BE2C (cell line): ENCODE measurements at places on chromosomes 2 and 18.

GRCh38 chr2:17792515-17792914, 23.7 kb upstream of the MSGN1 start:
- no peak for DNase-seq

DNA sequence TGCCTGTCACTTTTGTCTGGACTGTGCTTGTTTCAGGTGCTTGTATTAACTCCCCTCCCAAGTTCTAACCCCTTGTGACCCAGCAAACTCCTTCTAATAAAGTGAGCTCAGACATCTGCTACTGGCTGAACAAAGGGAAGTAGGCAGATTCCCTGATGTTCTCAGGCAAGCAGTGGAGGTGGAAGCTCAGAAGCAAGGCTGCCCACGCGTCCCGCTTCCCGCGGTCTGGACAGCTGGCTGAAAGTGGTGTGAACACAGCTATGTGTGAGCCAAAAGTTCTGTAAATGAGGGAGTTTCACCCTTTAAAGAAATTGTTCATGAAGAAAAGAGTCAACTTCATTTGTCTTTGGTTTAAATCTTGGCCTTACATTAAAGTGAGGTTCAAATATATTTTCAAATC, 40.0 kb downstream of the NAPG start:
- no peak for DNase-seq

DNA sequence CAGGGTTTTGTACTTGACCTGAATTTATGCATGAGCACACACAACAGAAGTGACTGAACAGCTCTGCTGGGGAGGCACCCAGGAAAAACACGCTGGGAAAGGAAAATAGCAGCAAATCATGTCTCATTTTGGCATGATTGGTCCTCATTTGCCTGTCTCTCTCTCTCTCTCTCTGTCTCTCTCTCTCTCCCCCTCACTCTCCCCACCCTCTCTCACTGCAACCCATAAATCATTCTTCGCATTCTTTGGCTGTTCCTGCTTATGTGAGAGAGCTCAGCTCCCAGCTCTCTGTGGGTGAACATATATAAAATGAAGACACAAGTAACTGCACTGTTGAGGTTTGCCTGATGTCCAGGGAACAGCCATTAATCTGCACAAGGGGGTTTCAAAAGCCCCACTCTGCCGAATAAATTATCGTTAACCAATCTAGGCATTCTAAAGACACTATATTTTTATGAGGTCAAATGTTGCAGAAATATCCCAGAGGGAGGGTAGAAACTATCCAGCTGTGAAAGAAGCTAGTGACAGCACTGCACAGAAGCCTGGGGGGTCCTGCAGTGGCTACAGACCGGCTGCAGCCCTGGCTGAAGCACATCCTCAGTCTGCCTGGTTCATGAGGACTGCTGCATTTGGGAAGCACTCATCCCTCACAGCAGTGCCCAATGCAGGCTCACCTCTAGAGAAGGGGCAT, 260.3 kb downstream of the AFF3 start:
- no peak for DNase-seq

GRCh38 chr2:54206596-54206995, 49.4 kb downstream of the TSPYL6 start:
- no peak for DNase-seq

DNA sequence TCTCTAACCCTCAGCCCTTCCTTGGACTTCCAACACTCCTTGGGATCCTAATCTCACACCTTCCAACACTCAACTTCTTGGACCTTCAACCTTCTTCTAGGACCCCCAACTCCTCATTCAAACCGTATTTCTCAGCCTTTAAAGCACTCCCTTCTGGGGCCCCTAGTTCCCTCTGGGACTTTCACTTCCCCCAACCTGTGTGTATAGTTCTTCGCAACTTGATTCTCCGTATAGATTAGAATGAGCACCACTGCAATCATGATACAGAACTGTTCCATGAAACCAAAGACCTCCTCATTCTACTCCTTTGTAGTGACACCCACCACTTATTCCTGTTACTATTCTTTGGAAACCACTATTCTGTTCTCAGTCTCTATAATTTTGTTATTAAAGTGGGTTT, 62.0 kb upstream of the NFU1 start:
- no peak for DNase-seq

GRCh38 chr18:55089610-55090009, 130.3 kb upstream of the CCDC68 start:
- DNase-seq = no peak

DNA sequence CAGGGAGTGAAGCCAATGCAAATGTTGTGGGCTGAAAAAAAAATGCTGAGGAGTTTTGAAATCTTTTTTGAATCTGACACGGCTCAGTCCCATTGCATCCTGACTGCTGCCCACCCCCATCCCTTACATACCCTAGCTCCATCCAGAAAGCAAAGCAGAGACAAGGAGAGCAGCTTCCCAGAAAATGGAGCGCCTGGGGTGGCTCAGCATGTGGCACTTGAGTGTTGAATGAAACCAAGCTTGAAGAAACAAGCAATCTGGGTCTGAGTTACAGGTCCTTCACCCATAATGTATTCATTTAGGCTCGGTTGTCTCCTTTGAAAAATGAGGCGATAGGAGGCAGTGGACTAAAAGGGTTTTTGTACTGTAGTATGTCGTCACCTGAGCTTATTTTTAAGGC, 244.2 kb upstream of the ACVR2A start:
- DNase-seq = no peak

- no peak for DNase-seq
Observed at GRCh38 chr2:28407131-28407975, 14.7 kb downstream of the FOSL2 start.

GRCh38 chr2:67572721-67573435, 175.7 kb downstream of the ETAA1 start:
- no peak for DNase-seq

DNA sequence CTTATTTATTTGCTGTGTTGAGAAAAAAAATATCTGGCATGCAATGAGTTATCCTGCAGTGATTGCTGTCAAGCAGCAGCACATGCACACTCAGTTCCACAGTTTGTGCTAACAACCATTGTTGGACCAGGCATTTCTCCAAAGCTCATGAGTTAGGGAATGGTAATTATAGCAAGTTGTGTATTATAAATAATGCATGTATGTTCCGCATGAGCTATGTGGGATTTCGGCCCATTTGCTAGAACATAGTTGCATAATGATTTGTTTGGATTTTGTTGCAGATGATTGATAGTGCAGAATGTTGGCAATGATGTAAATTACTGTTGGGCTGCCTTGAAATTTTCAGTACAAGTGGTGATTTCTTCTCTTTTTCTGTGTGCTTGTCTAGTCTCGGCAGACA, 10.7 kb downstream of the KCNJ3 start:
- no peak for DNase-seq

- DNase-seq = no peak
Observed at GRCh38 chr2:237920673-237921072, 46.1 kb upstream of the UBE2F start.

GRCh38 chr2:189232759-189233406, 53.3 kb upstream of the COL5A2 start:
- no peak for DNase-seq

GRCh38 chr18:8329186-8329771, 280.0 kb upstream of the RAB12 start:
- DNase-seq = no peak

DNA sequence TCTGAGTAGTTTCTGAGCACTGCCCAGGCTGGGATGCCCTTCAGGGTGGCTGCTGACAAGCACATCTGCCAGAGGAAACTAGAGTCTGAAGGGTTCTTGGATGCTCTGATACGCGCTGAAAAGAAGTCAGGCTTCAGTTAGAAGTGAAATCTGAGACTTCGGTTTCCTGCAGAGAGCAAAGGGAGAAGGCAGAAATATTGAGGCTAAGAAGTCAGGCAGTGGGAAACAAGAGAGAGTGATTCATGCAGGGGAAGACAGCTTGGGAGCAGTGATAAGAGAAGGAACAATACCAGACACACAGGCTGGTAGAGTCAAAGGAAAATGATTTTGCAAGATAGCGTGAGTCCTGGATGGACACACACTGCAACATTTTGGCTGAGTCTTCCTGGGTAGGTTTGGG, 51.0 kb upstream of the BOD1L2 start:
- no peak for DNase-seq

GRCh38 chr2:74052732-74053710, 68.3 kb downstream of the TET3 start:
- no peak for DNase-seq

- no peak for DNase-seq
Observed at GRCh38 chr2:221649051-221649775, 77.1 kb upstream of the EPHA4 start.

GRCh38 chr2:890791-891190, 59.9 kb upstream of the SNTG2 start:
- DNase-seq = no peak

DNA sequence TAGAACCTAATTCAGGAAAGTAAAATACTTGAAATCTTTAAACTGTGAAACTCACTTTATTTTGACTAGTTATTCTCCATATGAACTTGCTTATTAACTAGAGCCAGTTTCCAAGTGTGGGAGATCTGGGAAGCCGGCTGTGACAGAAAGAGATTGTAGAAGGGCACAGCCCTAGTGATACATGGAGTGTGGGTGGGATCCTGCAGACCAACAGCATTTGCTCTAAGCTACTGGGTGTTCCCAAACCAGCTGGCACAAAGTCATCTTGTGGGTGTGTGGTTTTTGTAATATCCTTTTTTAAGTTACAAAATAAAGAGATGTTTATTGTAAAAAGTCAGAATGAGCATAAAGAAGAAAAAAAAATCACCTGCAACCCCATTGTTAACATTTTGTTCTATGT, 3.4 kb downstream of the DUSP19 start:
- no peak for DNase-seq

DNA sequence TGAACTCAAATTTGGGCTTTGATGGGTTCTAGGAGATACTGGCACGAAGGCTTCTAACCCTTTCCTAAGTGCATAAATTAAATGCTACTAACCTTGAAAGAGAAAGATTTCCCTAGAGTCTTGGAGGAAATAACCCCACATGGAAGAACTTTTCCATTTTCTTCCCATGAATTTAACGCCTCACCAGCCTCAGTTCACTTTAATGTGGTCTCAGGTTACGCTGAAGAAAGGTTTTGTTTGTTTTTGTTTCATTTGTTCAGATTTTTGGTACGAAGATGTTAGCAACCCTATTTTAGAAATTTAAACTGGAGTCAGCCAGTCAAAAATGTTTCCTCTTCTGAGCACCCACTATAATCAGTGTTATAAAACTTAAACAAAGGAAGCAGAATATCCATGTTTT, 30.7 kb downstream of the METTL4 start:
- DNase-seq = no peak

- no peak for DNase-seq
Observed at GRCh38 chr2:241984658-241985057, 115.1 kb downstream of the RTP5 start.

GRCh38 chr2:9424447-9425164, 1.2 kb downstream of the CPSF3 start:
- no peak for DNase-seq

DNA sequence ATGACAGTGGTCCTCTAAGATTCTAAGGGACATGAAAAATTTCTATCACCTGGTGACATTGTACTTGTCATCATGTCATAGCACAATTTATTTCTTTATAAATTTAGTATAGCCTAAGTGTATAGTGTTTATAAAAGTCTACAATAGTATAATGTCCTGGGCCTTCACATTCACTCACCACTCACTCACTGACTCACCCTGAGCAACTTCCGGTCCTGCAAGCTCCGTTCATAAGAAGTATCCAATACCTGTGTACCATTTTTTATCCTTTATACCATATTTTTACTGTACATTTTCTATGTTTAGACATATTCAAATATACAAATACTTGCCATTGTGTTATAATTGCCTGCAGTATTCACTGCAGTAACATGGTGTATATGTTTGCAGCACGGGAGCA, 72.8 kb upstream of the DSEL start:
- DNase-seq = no peak

GRCh38 chr2:233912691-233913423, 4.3 kb upstream of the TRPM8 start:
- no peak for DNase-seq

DNA sequence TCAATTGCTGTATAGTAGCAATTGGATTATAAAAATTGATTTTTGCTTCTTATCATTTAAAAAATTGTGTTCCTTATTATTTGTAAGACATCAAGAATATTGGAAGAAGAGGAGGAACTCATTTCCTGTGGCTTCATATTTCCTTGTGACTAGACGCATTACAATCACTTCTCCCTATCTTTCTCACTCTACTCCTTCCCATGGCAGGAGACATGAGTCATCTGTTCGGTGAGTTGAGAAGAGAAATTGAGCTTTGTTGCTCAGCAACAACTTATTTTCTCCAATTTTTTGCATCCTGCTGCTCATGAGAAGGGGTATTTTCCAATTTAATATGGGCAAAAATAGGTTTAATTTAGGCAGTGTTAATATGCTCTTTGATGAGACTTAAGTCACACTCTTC, 1783.9 kb downstream of the SUCLG1 start:
- DNase-seq = no peak

- no peak for DNase-seq
Observed at GRCh38 chr2:86022661-86023365, 82.9 kb downstream of the POLR1A start.

DNA sequence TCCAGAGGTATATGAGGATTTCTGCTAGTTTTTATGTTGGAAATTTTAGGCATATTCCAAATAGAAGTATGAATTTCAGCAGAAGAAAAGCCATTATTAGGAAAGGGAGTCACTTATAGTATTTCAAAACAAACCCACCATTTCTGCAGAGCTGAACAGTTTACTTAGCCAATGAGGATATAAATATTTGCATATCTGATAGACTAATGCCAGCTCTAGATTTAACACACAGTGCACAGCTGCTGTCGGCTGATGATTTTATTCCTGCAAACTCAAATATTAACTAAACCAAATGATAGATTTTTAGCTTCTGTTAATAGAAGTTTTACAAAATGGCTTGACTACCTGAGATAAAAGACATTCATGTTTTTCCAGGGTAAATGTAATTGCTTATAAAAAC, 375.8 kb upstream of the FANCL start:
- DNase-seq = no peak

DNA sequence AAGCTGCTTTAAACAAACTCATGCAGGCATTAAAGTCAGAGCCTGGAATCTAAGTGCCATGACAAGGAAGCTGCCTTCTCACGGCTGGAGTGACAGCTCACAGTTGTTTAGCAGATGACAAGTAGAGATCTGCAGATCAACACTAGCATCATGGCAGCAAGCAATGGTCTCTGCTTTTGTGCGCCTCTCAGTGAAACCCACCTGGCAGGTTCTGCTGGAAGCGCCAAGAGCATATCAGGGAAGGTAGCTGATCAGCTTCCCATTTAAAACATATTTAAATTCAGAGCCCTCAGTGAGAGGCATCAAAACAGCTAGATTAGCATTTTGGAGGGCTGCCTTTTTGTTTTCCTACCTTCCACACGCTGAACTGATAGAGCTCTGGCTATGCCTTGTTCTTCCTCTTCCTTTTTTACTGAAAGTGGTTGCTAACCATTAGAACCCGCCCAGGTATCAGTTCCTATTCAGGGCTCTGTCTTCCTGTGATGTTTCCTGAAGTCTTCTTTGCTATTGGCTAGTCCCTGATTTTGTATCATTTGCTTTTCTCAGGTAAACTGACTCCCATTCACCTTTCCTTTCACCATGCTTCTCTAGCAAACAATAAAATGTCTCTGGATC, 70.8 kb downstream of the TMEM200C start:
- no peak for DNase-seq

GRCh38 chr2:106975641-106976040, 89.7 kb upstream of the ST6GAL2 start:
- DNase-seq = no peak
